ENCODE measurements at places on chromosomes 7 and 10.
A peak's percentile ranks its signal among the peaks of the same experiment; 100 is the strongest.

DNA sequence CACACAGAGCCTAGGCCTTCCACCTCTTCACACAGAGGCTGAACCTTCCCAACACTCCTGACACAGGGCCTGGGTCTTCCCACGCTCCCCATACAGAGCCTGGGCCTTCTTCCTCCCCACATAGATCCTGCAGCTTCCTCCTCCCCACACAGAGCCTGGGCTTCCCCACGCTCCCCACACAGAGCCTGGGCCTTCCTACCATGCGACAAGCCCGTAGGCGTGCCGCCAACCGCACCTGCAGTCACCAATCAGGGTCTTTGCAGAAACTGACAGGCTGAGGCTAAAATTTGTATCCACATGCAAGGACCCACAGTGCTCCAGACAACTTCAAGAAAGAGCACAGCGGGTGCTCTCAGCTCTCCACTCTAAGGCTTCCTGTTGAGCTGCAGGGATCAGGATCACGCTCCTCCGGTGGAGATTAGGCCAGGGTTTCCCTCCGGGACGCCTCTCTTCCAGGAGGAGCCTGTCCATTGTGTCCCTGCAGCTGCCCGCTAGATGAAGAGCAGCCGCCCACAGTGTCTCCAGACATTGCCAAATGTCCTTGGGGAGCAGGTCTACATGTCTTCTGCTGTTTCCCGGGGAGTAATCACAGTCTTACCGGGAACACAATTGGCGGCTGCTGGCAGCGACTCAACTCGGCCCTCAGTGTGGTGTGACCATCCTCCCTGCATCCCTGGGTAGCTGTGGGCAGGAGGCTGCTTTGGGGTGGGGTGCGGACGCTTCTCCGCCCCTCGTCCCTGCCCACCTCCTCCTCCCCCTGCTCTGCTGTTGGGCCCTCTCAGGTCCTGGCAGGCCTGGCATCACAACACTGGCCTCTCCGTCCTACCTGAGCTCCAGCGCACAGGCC lies 9.7 kb downstream of the CFAP46 start:
- DNase-seq: no peak

- no peak for DNase-seq
Observed at GRCh38 chr7:1944619-1945210, 274.6 kb downstream of the ELFN1 start.

- no peak for DNase-seq
Observed at GRCh38 chr10:24907956-24908355, 44.5 kb downstream of the PRTFDC1 start.

GRCh38 chr10:4776234-4776638 lies 49.8 kb upstream of the AKR1E2 start:
- DNase-seq: no peak

- DNase-seq: no peak
Observed at GRCh38 chr7:129123510-129123857, 21.0 kb upstream of the TSPAN33 start.

- DNase-seq: no peak
Observed at GRCh38 chr7:4784799-4785198, 9.4 kb downstream of the AP5Z1 start.

DNA sequence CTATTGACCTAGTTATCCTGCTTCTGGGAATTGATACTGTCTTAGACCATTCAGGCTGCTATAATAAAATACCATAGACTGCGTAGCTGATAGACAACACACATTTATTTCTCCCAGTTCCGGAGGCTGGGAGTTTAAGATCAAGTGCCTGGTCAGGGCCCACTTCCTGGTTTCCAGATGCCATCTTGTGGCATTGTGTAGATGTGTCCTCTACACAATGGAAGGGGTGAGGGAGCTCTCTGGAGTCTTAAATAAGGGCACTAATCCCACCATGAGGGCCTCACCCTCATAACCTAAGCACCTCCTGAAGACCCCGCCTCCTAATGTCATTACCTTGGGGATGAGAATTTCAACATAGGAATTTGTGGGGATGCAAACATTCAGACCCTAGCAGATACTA lies 62.4 kb downstream of the SLC35B4 start:
- no peak for DNase-seq

- DNase-seq: no peak
Observed at GRCh38 chr7:69744026-69744425, 145.8 kb downstream of the AUTS2 start.

DNA sequence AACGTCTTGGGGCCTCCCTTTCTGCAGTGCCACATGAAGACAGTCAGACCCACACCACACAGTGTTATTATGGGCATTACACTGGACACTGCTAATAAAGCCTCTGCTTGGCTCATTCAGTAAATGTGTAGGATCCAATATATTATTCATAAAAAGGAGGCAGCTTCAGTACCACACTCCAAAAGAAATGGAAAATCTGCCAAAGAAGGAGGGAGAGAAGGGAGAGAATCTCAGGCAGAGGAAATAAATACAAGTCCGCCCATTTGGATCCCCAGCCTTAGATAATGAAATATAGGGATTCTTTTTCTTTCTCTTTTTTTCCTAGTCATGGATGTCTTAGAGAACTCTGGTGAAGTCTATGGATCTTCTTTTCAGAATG lies 162.2 kb downstream of the ELMO1 start:
- no peak for DNase-seq

DNA sequence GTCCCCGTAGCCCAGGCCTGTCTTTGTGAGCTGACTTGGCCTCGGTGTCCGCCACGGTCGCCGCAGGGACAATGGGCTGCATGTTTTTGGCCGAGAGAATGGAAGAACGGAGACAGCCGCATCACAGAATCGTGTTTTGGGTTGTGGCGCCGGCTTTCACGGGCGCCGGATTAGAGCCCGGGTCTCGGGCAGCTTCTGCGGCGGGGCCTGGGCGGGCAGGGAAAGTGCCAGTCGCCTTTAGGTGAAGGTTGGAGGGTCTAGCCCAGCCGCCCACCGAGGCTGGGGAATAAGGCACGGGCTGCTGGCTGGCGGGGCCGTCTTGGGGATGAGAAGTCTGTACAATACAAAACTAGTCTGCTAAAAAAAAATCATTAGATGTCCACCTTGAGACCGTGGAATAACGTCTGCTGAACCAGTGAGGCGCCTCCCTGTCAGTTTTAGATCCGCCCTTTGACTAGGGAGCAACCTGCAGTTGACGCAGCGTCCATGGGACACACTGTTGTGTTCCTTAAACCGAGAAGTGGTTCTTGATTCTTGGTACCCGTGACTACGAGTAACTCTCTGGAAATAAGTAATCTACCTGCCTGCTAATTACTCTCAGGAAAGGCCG lies 577 bp downstream of the DNAJB9 start:
- no peak for DNase-seq

DNA sequence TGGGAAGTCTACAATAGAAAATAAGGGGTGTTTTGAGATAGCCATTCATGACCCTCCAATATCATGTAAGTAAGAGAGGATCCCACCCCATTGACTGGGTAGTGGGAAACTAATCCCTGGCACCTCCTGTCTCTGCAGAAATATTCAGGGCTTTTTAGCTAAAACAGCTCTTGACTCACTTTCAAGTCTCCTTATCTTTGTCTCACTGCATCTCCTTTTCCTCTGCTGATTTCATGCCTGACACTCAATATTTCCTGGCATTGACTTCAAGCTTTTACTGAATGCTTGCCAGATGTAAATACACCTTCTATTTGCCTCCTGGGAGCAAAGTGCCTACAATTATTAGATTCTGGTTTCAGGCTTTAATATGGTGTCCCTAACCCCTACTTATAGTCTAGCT lies 57.1 kb downstream of the CHRM2 start:
- DNase-seq: no peak

- no peak for DNase-seq
Observed at GRCh38 chr7:143429770-143430698, 13.2 kb upstream of the TAS2R60 start.

DNA sequence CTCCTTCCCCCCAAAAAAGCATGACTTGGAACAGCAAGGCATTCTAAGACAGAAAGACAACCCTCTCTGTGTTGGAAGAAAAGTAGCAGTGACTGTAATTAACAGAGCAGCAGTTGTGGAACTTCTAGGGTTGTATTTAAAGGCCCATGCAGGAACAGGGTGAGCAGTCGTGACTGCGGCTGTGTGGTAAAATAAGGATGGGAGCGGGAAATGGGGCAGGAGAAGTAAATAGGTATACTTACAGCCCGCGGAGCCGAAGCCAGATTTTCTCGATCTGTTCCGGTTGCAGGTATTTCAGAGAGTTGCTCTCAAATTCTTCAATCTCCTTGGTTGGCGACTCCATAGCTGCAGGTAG lies 179 bp downstream of the PDE1C start:
- no peak for DNase-seq

GRCh38 chr7:53518319-53518718 lies 482.9 kb downstream of the POM121L12 start:
- no peak for DNase-seq

- no peak for DNase-seq
Observed at GRCh38 chr10:58291538-58292174, 22.7 kb downstream of the CISD1 start.

- DNase-seq: no peak
Observed at GRCh38 chr10:45520476-45520875, 146.5 kb downstream of the ALOX5 start.

GRCh38 chr10:51468424-51468823 lies 231.0 kb downstream of the CSTF2T start:
- DNase-seq: no peak

DNA sequence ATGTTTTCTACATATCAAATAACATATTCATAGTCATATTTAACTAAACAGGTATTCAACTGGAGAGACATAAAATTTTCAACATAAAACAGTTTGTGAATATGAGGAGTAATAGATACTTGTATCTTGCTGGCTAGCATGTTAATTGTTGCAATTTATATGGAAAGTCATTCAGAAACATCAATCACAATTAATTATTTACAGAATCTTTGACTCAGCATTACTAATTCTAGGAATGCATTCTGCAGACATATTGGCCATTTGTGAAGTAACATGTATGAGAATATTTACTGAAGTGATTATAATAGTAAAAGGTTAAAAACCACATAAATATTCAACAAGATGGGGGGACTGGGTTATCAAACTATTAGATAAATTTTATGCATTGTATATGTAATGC lies 203.7 kb downstream of the TSPAN12 start:
- no peak for DNase-seq

DNA sequence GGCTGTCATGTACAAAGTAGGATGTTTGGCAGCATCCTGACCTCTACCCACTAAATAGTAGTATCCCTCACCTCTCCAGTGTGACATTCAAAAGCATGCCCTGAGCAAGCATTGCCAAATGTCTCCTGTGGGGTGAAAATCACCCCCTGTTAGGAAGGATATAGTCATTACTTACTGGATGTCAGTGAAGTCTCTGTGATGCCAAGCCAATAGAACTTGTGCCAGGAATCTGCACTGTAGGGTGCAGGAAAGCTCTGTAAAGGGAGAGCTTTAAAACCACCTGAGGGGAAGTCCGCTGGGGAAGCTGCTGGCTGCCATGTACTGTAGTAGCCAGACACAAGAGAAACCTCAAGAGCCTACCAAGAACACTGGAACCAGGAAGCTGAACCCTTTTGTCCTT lies 170.7 kb upstream of the DKK1 start:
- DNase-seq: no peak

DNA sequence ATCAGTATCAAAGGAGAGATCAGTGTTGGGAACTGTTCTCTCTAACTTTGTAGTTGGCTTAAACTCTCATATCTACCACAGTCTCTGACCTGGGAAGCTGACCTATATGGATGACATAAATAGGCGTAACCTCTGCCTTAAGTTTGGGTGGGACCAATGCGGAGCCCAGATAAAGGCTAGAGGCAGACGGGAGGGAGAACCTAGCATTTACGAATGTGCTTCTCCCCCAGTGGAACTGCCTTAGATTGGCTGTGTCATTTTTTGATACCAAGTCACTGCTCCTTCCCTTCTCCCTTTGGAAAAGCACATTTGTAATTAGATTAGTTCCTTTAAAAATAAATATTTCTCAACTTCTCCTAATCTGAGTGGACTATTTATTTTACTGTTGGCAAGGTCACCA lies 23.7 kb upstream of the LRRN3 start:
- DNase-seq: no peak

DNA sequence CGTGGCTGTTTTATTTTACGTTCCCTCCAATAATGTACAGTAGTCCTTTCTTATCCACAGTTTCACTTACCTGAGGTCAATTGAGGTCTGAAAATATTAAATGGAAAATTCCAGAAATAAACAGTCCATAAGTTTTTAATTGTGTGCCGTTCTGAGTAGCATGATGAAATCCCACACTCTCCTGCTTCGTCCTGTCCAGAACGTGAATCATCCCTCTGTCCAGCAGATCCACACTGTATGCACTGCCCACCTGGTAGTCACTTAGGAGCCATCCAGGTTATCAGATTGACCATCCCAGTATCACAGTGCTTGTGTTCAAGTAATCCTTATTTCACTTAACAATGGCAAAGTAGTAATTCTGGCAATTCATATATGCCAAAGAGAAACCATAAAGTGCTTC lies 46.3 kb downstream of the STARD3NL start:
- no peak for DNase-seq

DNA sequence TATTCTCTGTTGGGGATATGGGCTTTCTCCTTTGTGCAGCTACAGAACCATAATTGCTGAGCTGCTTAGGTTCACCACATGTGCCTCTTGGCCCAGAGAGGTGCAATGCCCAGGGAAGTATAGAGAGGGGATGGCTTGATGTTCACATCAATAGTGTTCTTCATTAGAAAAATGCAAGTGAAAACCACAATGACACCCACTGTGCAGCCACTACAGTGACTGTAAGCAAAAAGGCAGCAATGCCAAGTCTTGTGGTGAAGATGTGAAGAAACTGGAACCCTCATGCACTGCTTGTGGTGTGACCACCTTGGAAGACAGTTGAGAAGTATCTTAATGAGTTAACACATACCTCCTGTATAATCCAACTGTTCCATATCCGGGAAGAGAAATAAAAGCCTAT lies 318.9 kb upstream of the ZMIZ1 start:
- DNase-seq: no peak

GRCh38 chr7:129606803-129607202 lies 4.7 kb upstream of the NRF1 start:
- DNase-seq: no peak

GRCh38 chr7:55280031-55280454 lies 85.1 kb upstream of the LANCL2 start:
- DNase-seq: peak; percentile 78

DNA sequence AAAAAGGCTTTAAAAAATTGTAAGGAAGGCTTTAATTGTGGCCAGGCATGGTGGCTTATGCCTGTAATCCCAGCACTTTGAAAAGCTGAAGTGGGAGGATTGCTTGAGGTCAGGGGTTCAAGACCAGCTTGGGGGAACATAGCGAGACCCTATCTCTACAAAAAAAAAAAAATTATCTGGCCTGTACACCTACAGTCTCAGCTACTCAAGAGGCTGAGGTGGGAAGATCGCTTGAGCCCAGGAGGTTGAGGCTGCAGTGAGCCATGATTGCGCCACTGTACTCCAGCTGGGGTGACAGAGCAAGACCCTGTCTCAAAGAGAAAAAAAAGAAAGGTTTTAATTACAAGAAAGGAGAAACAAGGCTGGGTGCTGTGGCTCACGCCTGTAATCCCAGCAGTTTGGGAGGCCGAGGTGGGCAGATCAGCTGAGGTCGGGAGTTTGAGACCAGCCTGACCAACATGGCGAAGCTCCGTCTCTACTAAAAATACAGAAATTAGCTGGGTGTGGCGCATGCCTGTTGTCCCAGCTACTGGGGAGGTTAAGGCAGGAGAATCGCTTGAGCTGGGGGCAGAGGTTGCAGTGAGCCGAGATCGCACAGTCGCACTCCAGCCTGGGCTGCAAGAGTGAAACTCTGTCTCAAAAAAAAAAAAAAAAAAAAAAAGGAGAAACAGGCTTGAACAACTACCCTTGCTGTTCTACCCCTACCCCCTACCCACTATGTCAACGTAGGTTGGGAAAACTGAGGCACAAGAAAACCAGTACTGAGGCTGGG lies 83.7 kb downstream of the CARD11 start:
- no peak for DNase-seq
